ENCODE measurements at places on chromosomes 5 and 9.
A peak's percentile ranks its signal among the peaks of the same experiment; 100 is the strongest.

DNA sequence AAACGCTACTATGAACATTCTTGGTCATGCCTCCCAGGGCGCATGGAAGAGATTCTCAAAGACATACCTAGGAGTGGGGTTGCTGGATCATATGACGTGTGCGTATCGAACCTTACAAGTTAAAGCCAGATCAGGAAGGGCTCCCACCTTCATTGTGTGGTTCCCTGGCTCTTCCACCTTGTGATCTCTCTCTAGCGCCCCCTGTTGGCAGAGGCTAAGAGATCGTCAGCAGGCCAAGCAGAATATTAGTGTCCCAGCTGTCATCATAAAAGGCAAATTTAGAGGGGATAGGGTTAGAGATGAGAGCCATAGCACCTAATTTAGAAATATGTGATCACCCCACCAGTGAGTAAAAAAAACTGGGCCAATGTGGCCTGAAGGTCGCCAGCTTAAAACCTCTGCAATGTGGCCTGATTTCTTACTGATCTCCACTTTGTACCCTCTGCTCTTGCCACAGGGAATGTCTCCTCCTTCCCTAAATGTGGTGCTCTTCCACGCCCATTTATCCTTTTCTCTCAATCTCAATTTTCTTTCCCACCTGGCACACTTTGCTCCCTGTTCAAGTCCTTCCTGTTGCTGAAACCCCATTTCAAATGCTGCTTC lies 91.7 kb upstream of the SHB start:
- peak; percentile 31 for DNase-seq

DNA sequence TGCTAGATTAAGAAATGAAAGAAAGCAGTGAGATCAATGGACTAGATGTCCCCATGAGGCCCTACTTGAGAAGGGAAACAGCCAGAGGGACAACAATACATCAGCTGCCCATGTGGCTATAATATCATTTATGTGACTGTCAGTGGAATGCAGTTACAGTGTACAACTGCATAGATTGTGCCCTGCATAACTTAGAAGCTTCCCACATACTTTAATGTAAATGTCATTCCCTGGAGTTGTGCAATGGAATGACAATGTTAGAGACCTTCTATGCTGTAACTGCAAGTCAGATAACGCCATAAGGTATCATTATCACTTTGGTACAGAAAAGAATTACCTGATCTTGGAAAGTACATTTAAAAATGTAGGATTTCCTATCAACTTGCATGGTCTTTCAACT lies 67.4 kb downstream of the FBN2 start:
- no peak for DNase-seq

DNA sequence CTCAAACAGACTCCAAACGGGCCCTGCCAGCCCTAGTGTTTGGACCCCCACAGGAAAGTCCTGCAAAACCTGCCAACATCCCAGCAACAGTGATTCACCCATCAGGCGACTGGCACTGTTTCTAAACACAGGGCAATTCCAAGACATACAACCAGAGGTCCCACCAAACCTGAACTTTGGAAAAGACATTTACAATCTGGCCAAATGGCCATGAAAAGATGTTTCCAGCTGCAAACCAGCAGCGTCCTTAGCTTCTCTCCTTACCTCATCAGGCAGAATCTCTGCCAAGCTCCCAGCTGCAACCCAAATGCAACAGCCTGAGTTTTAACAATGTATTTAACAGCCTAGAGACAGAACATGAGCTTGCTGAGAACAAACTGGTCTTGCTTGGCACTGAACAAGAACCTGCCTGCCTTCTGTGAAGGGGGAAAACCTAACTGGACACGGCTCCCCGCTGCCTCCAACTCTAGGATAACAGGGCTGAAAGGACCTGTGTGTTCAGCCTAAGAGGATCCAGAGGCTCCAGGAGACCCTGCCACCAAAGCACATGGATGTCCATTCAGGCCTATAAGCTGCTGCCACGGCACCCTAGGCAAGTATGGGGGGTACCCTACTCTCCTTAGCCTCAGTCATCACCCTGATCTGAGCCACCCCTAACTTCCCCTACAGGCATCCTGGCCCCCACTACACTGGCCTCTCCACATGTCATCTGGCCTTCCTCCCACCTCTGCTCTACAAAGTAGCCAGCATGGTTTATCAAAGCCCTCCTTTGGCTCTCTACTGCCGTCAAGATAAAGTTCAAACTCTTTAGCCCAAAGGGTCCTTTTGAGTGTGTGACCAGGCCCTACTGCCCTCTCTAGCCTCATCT lies 5.6 kb downstream of the P4HA2 start:
- DNase-seq, result no peak

- DNase-seq, result peak; percentile 2
These were observed 11.2 kb upstream of the CFAP95 start for GRCh38 chr9:69809304-69809863.

DNA sequence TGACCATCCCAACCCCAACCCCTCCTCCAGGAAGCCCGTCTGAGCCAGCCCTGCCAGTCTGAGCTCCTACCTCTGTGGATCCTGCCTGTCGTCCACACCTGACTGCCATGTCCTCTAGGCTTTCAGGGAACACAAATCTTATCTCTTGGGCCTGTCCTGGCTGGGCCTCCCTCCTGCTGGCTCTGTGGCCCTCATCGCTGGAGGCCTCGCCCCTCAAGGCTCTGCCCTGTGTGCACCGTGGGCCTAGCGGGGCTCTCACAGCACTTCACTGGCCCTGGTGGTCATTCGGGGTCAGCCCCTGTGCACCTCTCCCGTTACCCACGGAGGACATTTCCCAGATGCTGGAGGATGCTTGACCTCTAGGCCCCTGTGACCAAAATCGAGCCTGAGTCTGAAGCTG lies 133.3 kb downstream of the RXRA start:
- no peak for DNase-seq

DNA sequence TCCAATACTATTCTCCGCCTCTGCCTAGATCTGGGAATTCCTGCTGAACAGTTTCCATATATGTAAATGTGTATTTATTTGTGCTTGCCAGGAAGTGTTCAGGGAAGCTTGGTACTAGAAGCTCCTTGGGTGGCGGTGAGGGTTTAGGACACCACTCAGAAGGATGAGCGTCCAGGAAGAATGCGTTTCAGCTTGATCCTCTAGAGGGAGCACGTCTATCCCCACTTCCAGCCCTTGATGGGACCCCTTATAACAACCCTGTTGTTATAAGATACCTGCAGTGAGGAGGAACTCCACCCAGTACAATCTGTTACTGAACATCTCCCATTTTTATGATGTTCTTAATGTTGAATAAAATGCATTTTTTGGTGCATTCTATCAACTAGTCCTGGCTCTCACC lies 88.9 kb downstream of the CYFIP2 start:
- DNase-seq, result peak; percentile 43

DNA sequence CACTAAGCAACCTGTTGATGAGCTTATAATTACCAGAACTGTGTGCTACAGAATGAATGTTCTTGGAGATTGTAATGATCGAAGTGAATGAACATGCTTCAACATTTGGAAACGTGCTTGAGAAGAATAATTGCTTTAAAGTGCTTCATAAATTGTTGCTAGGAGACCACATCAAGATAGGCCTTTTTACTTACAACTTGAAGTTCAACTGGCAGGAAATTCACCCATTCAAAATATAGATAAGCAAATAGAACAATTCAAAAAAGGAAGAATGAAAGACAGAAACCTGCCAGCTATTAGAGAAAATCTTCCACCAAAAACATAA lies 38.0 kb upstream of the SLC44A1 start:
- no peak for DNase-seq

- no peak for DNase-seq
These were observed 806.0 kb upstream of the ZNF608 start for GRCh38 chr5:125552486-125552885.

DNA sequence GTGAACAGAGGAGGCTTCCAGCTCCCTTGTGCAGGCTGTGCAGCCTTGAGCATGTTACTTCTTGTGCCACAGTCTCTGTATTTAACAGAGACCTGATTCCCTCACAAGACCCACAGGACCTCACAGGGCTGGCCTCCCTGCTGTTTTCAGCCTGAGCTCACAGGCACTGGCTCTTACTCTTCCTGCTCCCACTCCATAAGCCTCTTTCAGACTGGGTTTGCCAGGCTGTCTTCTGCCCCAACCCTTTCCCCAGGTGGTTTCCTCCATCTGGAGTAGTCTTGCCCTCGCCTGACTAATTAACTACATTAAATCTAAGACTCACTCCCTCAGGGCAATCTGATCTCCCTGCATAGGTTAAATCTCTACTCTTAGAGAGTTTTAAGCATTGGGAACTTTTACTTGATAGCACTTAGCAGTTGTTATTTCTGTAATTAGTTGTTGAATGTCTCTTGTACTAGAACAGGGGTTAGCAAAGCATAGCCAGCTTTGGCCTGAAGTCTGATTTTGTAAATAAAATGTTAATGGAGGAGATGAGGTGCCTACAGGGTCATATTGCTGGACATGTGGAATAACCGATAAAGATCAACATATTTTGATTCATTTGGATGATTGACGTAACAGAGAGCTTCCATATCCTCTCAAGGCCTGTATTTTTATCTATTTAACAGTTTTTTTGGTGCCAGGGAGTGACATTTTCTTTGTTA lies 28.6 kb upstream of the SPATA31E1 start:
- DNase-seq, result no peak

DNA sequence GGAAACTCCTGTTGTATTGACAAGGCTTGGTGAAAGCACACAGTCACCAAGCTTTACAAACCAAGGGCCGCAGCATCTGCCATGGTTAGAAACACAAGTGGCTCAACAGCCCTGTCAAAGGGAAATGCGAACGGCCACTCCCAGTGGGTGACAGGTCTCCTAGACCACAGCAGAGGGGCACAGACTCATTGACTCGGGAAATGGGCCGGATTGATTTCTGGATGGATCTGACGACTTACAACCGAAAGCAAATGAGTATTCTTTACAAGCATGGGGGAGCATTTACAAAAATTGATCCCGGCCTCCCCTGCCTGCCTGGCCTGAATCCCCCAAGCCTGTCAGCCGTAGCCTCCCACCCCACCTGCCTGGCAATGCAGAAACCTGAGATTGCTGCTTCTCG lies 48.2 kb downstream of the ADAMTS2 start:
- DNase-seq, result no peak

DNA sequence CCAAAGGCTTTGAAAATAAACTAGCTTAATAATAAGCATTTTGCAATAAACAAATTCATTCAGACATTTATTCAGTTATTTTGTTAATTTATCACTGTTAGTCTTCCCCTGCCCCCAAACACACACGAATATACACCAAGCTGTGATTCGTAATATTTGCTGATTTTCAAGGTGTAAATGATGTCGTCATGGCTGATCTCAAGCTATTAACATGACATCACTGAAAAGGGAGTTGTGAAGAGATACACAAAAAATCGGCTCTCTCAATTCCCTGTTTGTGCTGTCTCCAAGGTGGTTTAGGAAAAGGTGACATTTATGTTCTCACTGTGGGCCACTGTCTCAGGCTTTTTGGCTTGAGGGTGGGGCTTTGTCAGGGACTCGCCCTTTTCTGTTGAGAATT lies 413.3 kb downstream of the CDH9 start:
- DNase-seq, result no peak

DNA sequence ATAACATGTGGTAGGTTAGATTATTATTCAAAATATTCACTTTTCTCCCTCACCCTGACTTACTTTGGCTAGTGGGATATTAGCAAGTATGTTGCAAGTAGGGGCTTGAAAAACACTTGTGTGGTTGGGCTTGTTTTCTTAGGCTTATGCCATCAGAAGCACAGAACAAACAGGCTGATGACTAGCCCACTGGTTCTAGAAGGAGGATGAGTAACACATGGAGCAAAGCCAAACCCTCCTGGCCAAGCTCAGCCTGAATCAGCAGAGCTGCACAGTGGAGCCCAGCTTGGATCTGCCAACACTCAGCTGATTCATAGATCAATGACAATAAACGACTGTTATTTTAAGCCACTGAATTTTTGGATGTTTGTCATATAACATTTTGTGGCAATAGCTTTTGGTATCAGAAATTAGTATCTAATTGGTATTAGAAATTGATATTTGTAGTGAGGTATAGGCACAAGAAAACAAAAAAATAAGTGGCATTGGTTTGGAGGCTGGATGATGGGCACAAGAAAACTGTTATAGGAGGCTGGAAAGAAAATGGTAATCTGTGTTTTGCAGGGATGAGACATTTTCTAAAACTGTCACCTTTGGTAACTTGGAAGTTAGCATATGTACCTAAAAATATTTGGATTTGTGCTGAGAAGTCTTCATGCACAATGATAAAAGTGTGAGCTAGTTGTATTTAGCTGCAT lies 46.1 kb upstream of the ZBED3 start:
- DNase-seq, result no peak

DNA sequence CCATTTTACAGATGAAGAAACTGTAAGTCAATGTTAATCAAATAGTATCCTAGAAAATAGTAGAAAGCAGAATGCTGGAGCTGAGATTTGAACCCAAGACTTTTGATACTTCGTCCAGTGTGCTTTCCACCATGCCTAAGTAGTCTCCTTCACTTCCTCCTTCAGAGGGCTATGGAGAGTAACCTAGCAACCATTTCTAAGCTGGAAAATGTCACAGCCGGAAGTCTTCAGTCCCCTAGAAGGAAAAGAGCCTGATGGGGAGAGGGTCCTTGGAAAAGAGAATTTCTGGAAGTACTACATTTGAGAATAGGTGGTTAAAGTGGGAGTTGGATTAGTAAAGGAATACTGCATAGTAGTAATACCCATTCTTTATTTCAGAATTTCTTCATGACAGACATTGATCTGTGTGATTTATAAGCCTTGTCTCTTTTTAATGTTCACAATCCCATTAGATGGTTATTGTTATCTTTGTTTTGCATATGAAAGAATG lies 32.7 kb downstream of the PCDHAC2 start:
- DNase-seq, result no peak

GRCh38 chr5:167763772-167764171 lies 527.7 kb upstream of the WWC1 start:
- no peak for DNase-seq

- DNase-seq, result no peak
These were observed 80.3 kb upstream of the SARDH start for GRCh38 chr9:133818444-133818843.

DNA sequence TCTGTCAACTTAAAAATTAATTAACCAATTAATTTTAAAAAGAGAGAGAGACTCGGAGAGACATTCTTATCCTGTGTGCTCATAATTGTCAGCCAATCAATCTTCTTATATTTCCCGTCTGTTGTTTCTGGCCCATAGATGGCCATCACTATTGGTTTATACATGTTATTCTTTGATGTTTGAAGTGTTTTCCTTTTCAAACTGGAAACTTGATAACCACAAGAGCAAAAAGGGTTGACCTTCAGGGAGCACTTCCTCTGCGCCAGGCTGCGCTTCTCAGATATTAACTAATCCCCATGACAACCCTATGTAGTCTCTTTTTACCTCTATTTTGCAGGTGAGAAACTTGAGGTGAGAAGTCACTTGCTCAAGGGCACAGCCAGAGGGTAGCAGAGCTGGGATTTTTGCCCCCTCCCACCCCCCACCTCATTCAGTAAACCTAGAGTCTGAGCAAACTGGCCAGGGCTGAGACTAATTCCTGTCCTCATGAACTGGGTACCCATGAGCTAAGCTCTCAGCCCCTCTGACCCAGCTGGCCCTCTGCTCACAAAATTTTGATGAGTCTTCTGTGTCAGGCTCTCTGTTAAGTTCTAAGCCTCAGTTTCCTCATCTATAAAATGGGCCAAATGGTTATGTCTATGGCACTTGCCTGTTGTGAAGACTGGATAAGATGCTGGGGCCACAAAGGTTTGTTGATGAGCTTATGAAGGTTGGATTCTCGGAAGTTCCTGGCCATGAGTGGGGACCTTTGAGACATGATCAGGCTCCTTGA lies 86.0 kb upstream of the SH3PXD2B start:
- no peak for DNase-seq

- no peak for DNase-seq
These were observed 302.2 kb downstream of the DIRAS2 start for GRCh38 chr9:90340421-90340820.

GRCh38 chr5:88941581-88941980 lies 58.6 kb upstream of the MEF2C start:
- no peak for DNase-seq

GRCh38 chr9:127185931-127186781 lies 63.7 kb upstream of the ANGPTL2 start:
- DNase-seq, result no peak

Data from NCI-H526 (cell line).